SW480 (cell line): ENCODE measurements at places on chromosomes 7 and 10.

DNA sequence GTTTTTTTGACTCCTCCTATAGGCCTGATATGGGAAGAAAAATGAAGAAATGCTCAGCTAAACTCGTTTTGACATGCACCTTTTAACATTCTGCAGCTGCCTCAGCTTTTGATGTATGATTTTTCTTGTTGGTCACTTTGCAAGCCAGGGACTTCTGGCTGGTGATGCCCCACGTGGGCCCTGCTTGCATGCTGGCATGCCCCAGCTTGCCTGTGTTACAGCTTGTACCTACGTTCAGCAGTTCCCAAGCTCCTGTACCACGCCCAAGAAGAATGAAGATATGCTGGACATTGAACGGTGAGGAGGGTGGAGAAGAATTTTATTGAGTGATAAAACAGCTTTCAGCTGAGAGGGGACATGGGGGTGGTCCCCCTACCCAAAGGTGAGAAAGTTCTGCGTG is 245.6 kb upstream of the FZD8 start:
- no peak for DNase-seq

DNA sequence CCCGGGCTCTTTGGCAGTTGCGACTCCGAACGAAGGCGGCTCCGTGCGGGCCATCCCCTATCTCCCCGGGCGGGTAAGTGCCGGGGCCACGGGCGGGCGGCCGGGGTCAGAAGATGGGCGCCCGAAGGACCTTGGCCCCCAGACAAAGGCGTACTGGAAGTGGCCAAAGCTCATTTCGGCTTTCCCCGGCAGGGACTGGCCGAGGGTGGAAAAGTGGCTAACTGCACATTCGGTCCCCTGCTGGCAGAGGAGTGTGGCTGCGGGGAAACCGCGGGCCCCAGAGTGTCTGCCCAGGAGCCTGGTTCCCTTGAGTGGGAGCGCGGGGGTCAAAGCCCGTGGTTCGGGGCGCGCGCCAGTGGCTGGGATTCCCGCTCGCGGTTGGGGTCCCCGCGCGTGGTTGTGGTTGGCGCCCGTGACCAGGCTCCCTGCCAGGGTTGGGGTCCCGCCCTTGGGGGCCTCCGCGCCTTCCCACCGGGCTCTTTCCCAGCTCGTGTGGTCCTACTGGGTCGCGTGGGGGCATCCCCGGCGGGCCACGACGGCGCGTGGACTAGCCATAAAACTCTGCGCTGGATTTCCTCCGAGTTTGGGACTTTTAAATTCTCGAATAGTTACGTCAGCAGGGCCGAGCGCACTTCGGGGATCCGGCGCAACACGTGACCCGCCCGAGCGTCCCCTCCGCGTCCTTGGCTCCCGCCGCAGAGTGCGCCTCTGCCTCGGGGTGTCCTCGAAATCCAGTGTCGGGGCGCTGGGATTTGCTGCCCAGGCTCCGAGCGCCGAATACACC is 124.4 kb downstream of the TACC2 start:
- DNase-seq = peak; percentile 71

DNA sequence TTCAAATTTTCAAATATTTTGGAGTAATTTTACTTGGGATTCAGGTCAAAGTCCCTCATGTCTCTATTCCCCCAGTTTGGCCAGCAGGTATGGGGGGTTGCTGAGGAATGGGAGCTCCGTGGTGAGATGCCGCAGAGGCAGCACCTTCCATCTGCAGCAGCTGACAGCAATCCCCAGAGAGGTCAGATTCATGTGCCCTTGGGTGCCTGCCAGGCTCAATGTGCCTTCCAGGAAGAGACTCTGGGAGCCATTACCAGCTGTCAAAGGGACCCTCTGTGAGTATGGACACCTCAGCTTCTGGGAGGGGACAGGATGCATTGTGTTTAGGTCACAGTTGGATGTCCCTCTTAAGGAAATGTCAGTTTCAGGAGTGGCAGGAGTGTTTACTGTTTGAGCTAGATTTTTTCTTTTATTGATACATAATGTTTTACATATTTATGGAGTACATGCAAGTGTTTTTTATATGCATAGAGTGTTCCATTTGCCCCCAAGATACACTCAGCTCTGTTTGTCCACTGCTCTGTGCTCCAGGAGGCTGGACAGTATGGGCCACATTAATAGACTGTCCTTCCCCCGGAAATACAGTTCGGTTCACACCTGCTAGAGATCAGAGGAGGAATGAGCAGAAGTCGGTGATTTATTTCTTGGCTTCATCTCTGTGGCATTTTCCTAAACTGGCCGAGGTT is 75.3 kb upstream of the GRB10 start:
- no peak for DNase-seq

DNA sequence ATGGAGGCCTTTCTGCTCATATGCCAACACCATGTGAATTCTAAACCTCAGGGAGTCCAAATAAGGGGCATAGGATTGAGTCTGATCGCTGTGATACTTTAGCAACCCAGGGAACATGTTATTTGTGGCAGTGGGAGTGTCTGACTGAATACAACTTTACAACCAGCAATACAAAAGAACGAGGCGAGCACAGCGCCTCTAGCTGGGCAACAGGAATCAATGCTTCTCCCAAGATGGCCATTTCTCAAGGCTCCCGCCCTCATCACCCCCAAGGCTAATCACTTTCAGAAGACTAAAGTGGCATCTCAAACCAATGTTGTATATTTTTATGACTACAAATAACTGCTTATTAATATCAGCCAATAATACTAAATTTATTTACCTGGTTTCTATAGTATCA is 28.1 kb downstream of the YWHAG start:
- DNase-seq = no peak

GRCh38 chr7:75711656-75712514 is 26.9 kb downstream of the HIP1 start:
- no peak for DNase-seq

DNA sequence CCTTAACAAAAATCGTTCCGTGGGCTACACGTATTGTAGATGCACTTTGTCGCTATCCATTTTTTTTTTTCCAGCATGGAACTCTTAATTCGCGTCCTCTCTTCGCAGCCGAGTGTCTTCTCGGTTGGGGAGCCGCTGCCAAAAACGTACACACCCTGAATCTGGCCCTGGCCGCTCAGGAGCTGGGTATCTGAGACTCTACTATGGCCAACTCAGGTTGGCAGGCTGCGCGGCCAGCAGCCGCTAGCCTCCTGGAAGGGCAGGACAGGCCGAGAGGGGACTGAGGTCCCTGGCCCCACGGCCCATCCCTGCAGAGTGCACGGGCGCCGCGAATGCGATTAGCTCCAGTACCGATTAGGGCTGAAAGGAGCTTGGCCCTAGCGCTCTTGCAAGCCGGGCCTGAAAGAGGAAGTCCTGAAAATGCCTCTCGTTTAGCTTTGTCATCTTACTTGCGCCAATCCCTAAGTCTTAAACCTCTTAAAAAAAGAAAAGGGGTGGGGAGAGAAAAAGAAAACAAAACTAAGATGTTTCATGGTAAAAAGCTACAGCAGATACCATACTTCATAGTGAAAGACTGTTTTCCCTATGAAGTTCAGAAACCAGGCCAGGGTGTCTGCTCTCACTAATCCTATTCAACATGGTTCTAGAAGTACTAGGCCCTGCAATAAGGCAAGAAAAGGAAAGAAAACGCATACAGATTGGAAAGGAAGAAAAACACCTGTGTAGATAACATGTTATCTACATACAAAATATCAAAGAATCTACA is 113.2 kb upstream of the RHEB start:
- no peak for DNase-seq

GRCh38 chr7:127791446-127792189 is 139.6 kb downstream of the SND1 start:
- DNase-seq = no peak

- DNase-seq = no peak
Measured at GRCh38 chr7:123844712-123845219, at the start of gene HYAL4. TSS of gene HYAL4 (plus strand) at chr7:123845169. CDS start at chr7:123868274, 23,105 bp downstream.

- peak; percentile 8 for DNase-seq
Measured at GRCh38 chr10:37067576-37067975, 57.8 kb upstream of the ANKRD30A start.

DNA sequence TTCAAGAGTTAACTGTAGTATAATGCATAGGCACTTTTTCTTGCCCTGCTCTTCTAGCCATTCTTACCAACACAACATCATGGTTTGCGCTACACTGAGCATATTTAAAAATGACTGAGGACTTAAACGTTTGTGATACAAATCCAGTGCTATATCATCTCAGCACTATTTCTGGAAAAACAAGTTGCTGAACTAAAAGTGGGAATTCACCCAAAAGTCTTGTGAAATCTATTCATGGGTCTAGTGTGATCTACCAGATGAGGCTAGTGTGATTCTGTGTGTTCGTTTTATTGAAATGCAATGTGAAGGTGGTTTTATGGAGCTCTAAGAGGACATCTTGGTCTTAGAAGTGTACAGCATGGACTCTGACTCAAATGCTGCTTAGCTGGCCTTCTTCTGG is 584.6 kb upstream of the POM121L12 start:
- DNase-seq = no peak

DNA sequence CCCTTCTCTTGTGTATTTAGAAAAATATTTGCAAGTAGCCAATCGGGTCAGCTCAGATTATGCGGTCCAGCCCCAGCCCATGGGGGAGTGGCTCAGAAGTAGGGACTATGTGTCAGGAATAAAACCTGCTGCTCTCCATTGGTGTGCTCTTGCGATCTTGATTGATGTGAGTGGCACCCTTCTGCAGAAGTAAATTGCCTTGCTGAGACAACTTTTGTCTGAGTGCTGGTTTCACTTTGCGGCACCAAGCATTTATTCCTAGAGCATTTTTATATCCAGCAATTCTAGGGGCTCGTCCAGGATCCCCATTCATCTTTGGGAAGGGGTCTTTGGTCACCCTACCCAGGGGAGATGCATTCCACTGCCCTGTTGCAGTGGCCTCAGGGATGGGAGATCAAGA is 26.1 kb upstream of the FAM221A start:
- DNase-seq = no peak

DNA sequence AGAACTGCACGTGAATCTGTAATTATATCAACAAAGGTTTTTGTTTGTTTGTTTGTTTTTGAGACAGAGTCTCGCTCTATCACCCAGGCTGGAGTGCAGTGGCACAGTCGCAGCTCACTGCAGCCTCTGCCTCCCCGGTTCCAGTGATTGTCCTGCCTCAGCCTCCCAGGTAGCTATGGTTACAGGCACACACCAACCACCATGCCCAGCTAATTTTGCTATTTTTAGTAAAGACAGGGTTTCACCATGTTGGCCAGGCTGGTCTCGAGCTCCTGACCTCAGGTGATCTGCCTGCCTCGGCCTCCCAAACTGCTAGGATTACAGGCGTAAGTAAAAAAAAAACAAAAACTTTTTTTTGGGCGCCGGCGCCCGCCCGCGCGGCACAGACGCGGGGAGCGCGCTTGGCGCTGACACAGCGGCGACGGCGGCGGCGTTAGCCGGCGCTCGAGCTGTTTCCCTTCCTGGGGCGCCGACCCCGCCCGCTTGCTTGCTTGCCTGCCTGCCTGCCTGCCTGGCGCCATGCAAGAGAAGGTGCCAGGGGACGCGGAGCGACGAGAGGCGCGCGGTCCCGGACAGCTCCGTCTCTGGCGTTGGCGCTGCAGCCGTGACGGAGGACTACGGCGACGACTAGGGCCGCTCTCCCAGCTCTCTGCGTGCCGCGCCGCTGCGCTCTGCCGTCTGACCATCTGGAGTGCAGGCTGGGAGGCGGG is 171.4 kb upstream of the NUPR2 start:
- DNase-seq = no peak

- no peak for DNase-seq
Measured at GRCh38 chr10:103616705-103617601, 123.4 kb downstream of the NEURL1 start.

- no peak for DNase-seq
Measured at GRCh38 chr10:131692686-131693334, 208.0 kb upstream of the PPP2R2D start.

- DNase-seq = no peak
Measured at GRCh38 chr7:140621401-140622021, 19.1 kb downstream of the DENND2A start.

GRCh38 chr10:1605999-1606940 is 131.1 kb downstream of the ADARB2 start:
- DNase-seq = no peak

GRCh38 chr7:12434012-12434642 is 30.5 kb upstream of the VWDE start:
- peak; percentile 37 for DNase-seq

DNA sequence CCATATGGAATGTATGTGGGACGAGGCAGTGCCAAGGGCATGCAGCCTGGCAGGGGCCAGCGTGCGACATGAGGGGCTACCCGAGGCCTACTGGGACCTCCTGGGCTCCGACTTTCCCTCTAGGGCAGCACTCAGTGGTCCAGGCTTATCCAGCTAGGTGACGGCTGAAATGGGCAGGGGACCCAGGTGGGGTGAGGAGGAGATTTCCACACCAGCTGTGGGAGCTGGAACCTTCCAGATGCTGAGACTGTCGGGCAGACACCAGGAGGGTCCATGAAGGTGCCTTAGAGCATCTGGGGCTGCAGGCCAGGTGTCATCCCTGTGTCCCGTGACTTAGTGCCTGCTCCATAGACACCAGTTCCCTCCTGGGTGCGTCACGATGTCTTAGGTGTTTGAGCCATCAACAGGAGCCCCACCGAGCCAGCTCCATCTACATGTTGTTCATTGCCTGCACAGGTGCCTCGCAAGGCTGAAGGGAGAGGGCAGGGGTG is 13.4 kb downstream of the ZNF316 start:
- DNase-seq = no peak

DNA sequence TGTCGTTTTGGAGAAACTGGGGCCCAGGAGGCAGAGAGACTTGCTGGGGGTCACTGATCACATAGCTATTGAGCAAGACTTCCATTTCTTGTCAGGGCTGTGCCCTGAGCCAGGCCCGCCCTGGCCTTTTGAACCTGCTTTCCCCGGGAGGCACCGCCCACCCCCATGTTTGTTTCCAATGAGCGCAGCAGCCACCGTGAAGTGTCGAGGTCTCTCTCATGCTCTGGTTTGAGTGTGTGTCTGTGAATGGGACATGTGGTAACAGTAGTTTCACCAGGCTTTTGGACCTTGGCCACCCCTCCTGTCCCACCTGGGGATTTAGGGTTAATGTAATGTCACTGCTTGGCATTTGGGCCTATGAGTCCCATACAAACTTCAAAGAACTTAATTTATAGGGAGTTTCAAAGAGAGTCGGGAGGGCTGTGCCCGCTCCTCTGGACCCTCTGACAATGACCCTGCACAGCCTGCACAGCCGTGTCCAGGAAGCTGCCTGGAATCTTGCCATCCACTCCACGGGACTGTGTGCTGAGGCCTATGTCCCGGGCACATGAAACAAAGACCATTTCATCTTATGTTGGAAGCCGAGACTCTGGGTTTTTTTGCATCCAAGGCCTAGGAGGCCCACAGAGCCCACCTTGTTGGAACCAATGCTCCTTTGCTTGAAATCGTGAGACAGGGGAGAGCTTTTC is 6.3 kb downstream of the PRF1 start:
- peak; percentile 48 for DNase-seq

- DNase-seq = peak; percentile 8
Measured at GRCh38 chr10:77333610-77334340, 303.8 kb downstream of the KCNMA1 start.

- no peak for DNase-seq
Measured at GRCh38 chr7:135151132-135151531, 3.3 kb downstream of the TMEM140 start.

GRCh38 chr10:113585949-113586348 is 33.1 kb downstream of the HABP2 start:
- DNase-seq = peak; percentile 67

GRCh38 chr7:98162758-98163157 is 48.5 kb upstream of the BHLHA15 start:
- DNase-seq = no peak
